ENCODE measurements at places on chromosomes 11 and 22. TPM values are rescaled to one million over a fixed set of nuclear protein-coding genes. Genes with fewer than 3 reads are reported as not detected.

Gene NEFH
- 0.33 TPM for total RNA-seq

Gene P2RX6
- total RNA-seq = 0.19 TPM

Gene XKR3
- not detected for total RNA-seq

Gene PHRF1
- total RNA-seq = 18.3 TPM

DNA sequence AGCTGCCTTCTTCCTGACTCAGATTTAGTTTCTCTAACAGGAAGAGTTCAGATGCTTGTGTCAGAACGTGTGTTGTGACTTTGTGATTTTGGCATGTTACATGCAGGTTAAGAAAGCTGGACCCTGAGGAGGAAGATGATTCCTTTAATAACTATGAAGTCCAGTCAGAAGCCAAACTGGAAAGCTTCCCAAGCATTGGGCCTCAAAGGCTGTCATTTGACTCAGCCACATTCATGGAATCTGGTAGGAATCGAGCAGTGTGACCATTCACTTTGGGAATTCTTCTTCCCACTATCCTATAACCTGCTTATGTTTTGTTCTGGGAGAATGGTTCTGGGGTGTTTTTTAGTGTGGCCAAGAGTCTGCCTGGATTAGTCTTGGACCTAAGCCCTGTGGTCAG lies 48.0 kb downstream of the CABIN1 start:
- peak; percentile 53 for DNase-seq

DNA sequence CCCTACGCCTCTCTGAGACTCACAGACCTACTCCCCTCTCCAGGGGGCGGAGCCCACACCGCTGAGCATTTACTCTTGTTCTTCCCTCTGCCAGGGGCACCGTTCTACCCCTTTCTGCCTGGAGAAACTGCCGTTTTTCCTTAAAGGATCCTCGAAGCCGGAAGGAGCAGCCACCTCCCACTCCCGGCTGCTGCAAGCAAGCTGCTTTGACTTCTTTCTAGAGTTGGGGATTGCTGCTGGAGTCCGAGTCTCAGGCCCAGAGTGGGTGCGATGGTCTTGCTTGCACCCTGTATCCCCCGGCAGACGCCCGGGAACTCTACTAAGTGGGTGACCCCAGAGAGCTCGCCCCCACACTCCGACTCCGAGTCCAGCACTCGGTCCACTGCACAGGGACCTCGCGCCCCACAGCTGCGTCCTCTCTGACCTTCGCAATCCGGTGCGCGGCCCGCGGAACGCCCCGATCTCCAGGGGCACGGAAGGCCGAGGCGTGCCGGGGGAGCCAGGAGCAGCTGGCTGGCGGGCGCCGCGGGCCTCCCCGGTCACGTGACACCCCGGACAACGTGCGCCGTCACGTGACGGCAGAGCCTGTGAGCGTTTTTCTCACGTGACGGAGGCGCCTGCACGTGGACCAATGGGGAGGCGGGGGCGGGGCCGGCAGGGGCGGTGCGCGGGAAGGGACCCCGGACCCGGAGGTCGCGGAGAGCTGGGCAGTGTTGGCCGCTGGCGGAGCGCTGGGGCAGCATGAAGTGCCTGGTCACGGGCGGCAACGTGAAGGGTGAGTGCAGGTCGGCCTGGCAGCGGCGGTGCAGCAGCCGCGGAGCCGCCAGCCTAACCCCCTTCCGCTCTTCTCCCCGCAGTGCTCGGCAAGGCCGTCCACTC lies at the start of gene RAD9A:
TSS of gene RAD9A (plus strand) at position 683 of the 879 bp plus-strand sequence. CDS start at position 742, 59 bp downstream.
- DNase-seq = peak; percentile 98

DNA sequence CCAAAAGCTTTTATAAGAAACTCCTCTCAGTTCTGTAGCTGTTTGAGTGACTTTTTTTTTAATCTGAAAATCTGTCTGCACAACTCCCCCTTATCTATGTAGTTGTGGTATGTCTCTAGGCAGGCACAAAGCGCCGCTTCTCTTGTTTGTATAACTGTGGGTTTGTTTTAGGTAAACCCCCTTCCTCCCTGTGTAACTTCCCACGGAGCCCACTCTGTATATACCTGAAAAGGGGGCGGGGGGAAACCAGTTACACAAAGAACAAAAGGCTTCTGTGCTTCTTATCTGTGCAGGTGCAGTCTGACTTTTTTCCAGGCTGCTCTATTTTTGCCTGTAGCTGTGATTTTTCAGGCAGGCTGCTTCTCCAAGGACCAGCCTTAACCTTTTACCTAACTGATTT lies 13.2 kb downstream of the OR10AG1 start:
- no peak for DNase-seq

DNA sequence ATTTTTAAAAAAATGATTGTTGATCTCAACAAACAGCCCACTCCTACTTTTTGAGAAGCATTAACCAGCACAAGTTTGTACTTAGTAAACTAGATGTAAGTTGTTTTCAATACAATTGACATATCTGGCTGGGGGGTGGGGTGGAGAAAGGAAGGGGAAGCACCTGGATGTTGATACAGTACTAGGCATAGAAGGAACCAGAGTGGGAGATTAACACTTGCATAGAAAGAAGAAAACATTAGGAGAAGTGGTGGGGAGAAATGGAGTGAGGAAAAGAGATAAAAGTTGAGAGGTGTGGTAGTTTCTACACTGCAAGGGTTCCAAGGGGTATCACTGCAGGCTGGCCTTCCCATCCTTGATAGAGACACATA lies 10.6 kb upstream of the GAB2 start:
- no peak for DNase-seq

GRCh38 chr11:121337078-121337477 lies 44.5 kb downstream of the SC5D start:
- DNase-seq = no peak

DNA sequence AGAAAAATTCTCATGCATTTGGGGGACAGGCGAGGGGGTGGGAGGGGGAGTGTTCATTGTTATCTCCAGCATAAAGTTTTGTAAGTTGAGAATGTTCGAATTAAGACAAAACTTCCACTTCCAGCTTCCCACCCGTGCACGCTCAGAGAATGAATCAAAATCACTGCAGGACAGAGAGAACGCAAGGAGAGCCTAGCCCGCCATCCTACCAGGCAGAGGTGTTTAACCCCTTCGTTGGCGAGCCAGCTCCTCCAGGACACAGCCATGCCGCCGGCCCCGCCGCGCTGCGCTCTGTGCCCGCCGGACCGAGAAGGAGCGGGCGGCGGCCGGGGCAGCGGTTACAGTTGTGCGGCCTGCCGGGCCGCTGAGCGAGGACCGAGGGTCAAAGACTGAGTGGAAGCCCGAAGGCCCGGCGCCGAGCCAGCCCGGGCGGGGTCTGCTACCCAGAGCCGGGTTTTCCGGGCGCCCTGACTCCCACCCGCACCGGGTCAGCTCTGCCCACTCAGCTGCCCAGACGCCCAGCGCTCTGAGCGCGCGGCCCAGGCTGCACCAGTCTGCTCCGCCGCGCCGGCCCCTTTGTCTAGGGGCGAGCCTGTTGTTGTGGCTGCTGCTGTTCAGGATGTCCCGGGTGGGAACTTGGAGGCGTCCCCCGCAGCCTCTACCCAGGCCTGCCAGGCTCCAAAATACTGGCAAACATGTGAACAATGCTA lies at the start of gene NOX4:
TSS of gene NOX4 (minus strand) at position 395 of the 710 bp plus-strand sequence. CDS start at position 266, 129 bp downstream.
- peak; percentile 87 for DNase-seq

DNA sequence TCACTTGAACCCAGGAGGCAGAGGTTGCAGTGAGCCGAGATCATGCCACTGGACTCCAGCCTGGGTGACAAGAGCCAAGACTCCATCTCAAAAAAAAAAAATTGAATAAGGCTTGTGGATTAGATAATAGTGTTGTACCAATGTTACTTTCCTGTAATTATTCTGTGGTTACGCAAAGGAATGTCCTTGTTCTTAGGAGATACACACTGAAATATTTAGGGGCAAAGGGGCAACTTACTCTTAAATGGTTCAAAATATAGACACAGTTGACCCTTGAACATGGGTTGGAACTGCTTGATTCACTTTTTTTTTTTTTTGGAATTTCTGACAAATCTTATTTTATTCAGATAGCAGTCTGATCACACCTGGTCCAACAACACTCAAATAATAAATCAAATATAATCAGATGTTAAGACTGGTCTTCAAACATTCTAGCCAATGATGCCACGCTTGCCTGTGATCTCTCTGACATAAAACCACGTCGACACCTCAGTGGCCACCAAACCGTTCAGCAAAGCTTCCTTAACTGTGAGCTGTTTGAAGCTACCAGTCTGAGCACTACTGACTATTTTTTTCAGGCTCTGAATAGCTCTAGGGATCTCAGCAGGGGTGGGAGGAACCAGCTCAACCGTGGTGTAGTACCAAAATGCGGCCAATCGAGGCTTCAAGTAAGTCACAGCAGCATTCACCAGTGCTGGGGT lies 710 bp downstream of the ATP5MGL start:
- no peak for DNase-seq

DNA sequence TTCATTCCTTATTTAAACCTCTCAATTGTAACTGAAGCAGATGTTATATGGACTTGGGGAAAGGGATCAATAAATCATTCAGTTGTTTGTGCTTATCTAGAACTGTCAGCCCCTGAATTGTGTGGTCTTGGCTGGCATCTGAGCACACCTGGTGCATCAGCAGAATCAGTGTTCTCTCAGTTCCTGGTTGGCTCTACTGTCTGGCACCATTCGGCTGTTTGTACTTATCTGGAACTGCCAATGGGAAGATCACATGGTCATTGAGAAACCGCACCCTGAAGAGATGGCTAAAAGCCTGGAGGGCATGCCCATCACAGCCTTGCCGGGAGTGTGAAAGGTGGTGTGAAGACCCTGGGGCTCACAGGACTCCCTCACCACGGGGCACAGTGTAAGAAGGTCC lies 37.1 kb upstream of the EHF start:
- no peak for DNase-seq

DNA sequence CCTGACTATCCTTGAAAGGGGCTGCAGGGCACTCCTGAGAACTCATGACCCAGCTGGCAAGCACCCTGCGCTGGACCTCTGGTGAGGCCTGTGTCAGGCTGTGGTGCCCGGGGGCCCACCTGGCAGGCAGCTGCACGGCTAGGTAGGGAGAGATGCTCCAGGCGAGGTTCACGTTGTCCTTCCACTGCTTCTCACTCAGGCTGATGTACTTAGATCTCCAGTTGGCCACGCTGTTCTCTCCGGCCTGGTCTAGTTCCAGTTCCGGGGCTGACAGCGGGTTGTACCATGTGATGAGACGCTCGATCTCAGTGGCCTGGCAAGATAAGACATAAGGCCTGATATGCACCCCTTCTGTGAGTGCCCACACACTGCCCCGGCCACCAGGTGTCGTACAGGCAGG lies 44.7 kb upstream of the SERPIND1 start:
- no peak for DNase-seq

- peak; percentile 65 for DNase-seq
Measured at GRCh38 chr11:62133328-62134065, 9.7 kb downstream of the INCENP start.

- no peak for DNase-seq
Measured at GRCh38 chr11:36390963-36391471, 94.9 kb downstream of the PRR5L start.

- DNase-seq = peak; percentile 86
Measured at GRCh38 chr11:120182790-120183491, 27.9 kb upstream of the OAF start.

GRCh38 chr11:122848186-122848585 lies 9.9 kb downstream of the CRTAM start:
- no peak for DNase-seq

All from posterior vena cava (tissue), 2 donors.